ENCODE measurements at places on chromosomes 7 and 10.

DNA sequence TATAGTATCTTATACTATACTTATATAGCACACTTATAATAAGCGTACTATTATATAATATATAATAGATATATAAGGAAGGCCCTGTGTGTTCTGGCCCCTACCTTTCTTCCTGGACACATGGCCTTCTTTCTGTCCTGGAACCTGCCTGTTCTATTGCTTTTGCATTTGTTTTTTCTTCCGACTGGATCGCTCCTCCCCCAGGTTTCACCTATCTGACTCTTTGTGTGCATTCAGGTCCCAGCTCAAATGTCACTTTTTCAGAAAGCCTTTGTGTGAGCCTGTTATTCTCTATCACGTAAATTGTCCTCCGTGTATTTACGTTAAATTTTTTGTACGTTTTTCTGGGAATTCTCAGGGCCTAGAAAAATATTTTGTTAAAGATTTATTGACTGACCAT is 2.9 kb upstream of the TRIM8 start:
- DNase-seq: no peak

GRCh38 chr7:94970085-94970576 is 62.7 kb downstream of the PPP1R9A start:
- DNase-seq: no peak

DNA sequence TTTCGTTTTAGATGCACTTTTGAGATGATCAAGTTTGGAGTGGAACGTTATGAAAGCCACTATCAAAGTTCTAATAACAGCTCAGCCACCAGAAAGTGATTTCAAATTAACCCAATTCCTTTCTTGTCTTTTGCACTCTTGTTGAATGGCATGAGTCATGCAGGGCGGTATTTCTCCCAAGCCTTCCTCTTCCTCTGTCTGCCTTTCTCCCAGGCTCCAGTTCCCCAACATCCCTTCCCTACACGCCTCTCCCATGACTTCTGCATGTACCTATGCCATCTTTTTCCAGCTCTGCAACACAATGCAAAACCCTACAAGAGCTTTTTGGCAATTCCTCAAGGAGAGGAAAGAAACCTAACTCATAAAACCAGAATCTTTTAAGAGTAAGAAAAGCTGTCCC is 21.8 kb upstream of the NPS start:
- DNase-seq: no peak

DNA sequence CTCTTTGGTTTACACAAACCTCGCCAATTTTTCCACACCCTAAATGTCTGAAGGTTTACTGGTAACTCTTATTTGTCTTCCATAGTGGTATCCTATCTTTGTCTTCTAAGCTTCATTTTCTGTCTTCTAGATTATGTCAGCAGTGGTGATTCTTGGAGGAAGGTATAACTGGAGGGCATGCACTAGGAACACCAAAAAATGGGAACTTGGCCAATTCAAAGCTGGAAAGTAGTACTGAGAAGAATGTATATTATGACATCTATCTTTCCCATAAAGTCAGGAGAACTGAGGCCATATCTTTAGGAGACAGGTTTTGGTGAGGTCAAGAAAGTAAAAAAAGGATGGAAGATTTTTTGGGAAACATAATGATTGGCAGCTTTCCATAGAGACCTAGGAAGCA is 113.3 kb downstream of the CPEB3 start:
- no peak for DNase-seq

DNA sequence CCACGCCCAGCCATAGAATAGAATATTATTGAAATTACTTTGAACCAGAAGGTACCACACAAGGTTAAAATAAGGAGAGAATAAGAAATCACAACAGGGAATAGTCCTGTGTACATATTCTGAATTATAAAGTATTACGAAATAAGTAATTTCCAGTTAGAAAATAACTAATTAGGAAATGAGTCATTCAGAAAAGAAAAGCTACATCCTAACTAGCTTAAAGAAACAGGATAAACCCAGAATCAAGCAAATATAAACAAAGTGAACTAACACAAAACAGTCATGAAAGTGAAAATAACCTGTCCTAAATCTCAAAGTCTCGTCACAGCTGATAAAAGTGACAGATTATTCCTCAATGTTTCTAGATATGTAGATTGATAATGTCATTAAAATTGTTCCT is 74.8 kb upstream of the NEBL start:
- DNase-seq: no peak

DNA sequence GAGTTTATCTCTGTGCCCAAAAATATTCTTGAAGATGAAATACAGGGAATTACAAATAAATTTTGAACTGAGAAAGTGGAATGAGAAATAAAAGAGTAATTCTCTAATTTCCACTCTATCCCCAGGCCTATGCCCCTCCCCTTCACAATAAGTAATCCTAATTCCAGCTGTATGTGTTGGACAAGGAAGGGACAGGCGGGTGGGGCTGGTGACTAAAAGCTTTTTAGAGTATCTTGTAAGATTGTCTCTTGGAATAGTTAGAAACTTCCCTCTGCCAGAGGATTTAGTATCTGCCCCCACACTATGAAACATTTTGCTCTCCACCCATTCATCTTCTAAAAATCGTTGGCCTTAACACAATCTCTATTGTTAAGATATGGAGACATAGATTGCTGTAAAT is 199.2 kb downstream of the MBL2 start:
- no peak for DNase-seq

DNA sequence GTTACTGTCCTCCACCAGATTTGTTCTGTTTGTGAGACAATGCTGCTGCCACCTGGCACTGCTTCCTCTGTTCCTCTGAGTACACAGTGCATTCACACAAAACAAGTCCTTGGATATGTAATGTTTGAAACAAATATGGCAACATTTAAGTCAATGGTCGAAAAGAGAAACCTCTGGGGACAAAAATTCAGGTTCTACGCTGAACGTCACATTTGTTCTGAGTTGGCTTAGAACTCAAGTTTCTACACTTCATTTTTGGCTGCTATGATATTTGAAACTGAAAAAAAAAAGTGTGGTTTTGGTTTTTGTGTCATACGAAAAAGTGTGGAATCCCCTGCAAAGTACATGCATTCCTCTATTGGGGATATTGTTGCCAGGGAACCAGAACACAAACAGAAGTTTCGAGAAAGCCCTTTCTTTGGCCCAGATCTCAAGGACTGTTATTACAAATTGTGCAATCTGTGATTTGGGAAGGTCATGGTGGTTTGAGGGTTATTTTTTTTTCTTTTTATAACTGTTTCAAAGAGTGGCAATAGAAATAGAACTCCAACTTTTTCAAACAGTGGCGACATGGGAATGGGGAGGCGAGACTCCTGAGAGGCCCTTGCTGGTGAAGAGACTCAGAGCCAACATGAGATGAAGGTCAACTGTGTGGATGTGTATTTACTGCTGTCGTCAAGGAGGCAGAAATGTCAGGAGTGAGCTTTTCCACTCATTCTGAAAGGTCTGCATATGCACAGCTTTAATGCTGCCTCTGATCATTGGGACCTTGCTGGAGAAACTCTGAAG is 127.5 kb downstream of the CUBN start:
- peak; percentile 84 for DNase-seq

- no peak for DNase-seq
Measured at GRCh38 chr10:113381416-113381815, 171.4 kb upstream of the HABP2 start.

DNA sequence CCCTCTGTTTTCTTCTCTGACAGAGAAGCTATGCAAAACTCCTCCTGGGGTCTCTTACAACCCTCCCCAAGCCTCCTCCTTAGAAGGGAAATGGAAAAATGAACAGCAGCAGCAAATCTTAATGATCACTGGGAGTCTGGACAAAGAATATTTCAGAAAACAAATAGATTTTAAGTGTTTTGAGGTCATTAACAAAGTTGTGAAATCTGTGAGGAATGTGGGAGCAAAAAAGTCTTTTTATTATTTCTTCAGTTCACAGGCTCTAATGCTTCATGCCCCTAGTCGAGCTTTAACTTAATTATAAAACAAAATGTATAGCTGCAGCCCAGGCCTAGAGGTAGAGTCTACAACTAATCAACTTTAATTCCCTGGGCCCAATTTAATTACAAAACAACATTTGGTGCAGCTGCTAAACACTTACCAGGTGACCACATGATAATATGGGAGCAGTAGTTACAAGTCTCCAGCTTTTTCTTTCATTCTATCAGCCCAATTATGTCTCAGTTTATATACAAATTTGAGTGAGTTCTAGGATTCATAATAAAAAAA is 293.2 kb downstream of the THSD7A start:
- no peak for DNase-seq

GRCh38 chr10:130545122-130545521 is 408.9 kb downstream of the GLRX3 start:
- no peak for DNase-seq

DNA sequence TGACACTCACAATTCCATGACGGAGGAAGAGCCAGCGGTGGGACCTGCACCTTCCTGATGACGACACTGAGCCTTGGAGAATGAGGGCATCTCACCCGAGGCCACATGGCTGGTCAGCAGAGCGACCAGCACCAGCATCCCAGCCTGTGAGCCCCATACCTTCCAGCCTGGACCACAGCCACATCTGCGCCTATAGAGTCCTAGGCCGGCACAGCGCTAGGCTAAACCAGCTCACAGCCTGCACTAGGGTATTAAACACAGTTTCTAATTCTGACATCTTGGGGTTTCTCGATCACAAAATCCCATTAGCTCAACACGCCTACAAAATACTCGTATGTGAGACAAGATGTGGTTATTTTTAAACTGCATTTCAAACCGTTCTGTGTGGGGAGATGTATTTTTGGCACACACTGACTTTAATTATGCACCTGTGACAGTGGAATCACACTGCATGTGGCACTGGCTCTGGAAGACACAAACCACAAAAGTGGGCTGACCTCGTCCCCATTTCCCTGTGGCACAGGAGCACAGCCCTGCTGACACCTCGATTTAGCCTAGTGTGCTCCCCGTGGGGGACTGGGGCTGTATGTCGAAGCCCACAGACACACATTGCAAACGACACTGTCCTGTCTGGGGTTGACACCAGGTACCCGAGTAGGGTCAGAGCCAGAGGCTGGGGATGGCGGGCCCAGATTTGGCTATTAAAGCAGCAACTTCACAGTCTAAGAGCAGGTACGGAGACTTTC is 32.5 kb downstream of the CPXM2 start:
- no peak for DNase-seq

DNA sequence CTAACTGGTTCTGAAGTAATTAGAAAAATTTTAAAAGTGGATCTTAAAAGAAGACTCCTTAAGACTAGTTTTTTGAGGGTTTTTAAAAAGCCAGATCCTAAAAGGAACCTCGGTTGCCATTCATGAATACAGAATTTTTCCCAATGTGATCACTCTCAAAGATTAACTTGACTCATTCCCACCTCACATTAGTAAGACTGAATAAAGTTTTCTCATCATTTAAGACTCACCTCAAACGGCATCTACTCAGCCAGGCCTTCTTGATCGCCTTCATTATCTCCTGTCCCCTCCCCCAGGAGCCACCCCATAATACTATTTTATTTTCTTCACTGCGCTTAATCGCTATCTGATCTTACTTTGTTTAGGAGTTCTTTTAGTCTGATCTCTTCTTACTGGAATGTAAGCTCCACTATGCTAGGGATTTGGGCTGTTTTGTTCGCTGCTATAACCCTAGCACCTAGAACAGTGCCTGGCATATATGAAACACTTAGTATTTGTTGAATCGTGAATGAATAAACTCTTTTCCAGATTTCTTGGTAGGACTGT is 55.9 kb upstream of the PCGF5 start:
- DNase-seq: no peak

DNA sequence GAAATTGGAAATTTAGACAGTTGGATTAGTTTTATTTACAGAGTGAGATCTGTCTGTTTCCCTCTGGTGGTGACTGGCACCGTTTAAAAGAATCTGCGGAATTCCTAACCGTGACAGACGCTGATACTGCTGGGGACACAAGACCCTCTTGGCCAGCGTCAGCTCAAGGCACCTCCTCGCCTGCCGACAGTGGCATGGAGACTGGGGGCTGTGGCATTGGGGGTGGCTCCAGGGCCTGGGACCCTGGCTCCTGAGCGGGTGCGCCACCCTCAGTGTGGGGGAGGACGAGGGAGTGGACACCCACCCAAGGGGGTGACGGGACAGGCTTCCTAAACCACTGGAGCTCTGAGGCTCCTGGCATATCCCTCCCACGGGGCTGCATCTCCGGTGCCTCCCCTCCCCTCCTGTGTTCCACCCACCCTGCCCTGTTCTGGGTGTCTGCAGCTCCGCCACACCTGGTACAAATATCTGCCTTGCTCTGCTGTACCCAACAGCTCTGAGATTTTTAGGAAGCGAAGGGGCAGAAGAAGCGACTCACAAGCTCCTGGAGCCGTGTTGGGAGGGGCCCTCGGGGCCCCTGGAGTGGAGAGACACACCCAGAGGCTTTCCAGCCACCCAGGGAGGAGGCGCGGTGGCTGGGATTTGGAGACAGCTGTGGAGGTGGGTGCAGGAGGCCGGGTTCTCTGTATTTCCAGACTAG is 178.7 kb downstream of the DNAJB6 start:
- DNase-seq: no peak

GRCh38 chr7:142176901-142177300 is 65.4 kb downstream of the MGAM2 start:
- no peak for DNase-seq

- no peak for DNase-seq
Measured at GRCh38 chr7:2326951-2327350, 12.7 kb upstream of the SNX8 start.

DNA sequence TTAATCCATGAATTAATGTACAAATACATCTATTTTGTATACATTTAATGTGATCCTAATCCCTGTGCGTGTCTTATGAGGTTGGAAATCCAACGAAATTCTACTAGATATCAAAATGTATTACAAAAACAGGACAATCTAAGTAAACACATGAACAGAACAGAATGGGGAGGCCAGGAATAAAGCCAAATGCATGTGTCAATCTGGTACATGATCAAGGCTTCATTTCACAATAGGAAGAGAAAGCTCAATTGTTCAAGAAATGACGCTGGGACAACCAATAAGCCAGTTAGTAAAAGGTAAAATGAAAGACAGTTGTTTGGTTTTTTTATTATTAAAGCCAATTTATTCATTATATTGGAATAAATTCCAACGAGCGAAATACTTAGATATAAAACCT is 83.0 kb downstream of the COL13A1 start:
- DNase-seq: no peak

- DNase-seq: no peak
Measured at GRCh38 chr7:41446606-41447449, 256.1 kb downstream of the INHBA start.

GRCh38 chr10:124303662-124304418 is 114.9 kb downstream of the OAT start:
- DNase-seq: no peak

DNA sequence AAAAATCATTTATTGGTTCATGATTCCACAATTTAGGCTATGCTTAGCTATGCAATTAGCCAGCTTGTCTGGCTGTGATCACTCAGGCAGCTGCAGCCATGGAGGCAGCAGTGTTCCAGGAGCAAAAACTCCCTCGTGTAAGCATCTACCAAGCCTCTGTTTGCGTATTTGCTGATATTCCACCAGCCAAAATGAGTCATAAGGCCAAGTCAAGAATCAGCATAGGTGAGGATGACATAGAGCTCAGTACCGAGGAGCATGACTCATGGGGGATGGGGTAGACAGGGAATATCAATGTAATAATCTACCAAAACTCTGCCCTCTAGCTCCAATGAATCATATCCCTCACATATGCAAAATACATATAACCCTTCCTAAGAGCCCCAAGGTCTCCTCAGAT is 63.3 kb downstream of the IMMP2L start:
- DNase-seq: no peak

Measured in tibial nerve (tissue), 4 donors.